Peyer's patch (tissue), 4 donors: ENCODE measurements at places on chromosomes 4 and X. TPM values are rescaled to one million over a fixed set of nuclear protein-coding genes. Genes with fewer than 3 reads are reported as not detected.

SPRY1 gene
- 43.7 TPM for total RNA-seq

AMOT gene
- 43.8 TPM for total RNA-seq

HELT gene
- total RNA-seq = not detected

SYTL5 gene
- 3.9 TPM for total RNA-seq

MAGEC1 gene
- not detected for total RNA-seq

ITM2A gene
- 11.4 TPM for total RNA-seq

NUDT10 gene
- total RNA-seq = not detected

ALAS2 gene
- not detected for total RNA-seq

USO1 gene
- 34.5 TPM for total RNA-seq

DNA sequence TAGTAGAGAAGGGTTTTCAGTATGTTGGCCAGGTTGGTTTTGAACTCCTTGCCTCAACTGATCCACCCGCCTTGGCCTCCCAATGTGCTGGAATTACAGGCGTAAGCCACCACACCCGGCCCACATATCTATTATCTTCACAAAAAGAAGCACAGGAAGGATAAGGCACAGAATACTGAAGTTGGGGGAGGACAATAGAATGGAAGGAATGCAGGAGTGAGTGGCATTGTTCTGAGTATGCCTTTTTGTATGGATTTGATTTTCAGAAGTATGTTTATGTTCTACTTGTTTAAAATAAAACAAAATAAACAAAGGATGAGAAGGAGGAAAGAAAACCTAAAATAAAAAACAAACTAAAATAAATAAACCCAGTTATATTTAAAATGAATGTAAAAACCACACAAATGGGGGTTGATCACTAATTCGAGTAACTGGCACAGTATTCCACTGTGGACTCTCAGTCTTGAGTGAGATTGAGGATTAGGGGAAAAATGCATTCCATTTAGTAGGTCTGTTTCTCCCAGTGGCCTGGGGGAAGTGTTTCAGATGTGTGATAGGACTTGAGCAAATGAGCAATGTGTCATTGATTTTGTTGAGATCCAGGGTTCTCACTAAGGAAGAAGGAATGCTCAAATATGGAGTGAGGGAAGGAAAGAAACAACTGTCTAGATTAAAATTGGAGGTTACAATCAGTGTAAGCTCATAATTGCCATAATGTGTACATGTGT lies 109.0 kb upstream of the C1QTNF7 start:
- H3K27me3 ChIP-seq = no peaks in the 10 kb centered on the region
- no peak for DNase-seq
- no peaks in the 10 kb centered on the region for H3K4me1 ChIP-seq

- DNase-seq = no peak
- no peak overlapping the region for H3K4me3 ChIP-seq
- H3K36me3 ChIP-seq = no peaks in the 10 kb centered on the region
- H3K27ac ChIP-seq = no peak overlapping the region
- no peaks in the 10 kb centered on the region for H3K4me1 ChIP-seq
Observed at GRCh38 chrX:41781500-41781899, 57.5 kb downstream of the GPR82 start.

GRCh38 chr4:135249024-135249423 lies 1047.4 kb upstream of the PABPC4L start:
- H3K27me3 ChIP-seq = no peaks in the 10 kb centered on the region
- DNase-seq = no peak
- H3K36me3 ChIP-seq = no peaks in the 10 kb centered on the region
- H3K4me3 ChIP-seq = no peak overlapping the region

DNA sequence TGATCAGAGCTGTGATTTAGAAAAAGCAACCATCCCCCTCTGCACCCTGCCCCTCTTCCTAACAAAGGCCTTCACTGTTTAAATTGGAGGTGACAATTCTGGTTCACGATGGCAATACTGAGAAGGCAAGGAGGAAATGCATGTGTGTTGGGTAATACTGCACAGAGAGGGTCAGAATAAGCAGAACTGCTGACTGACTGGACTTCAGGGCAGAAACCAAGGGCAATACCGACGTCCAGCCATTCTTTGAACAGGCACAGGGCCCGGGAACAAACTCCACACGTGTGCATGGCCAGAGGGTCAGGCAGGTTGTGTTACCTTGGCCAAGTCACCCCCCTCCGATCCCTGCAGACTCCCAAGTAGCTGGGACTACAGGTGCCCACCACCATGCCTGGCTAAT lies 6.0 kb downstream of the ACSL1 start:
- no peak overlapping the region for H3K4me3 ChIP-seq
- no peaks in the 10 kb centered on the region for H3K4me1 ChIP-seq
- no peaks in the 10 kb centered on the region for H3K27me3 ChIP-seq
- no peaks in the 10 kb centered on the region for H3K36me3 ChIP-seq

GRCh38 chr4:174156239-174156826 lies 127.1 kb downstream of the FBXO8 start:
- no peaks in the 10 kb centered on the region for H3K36me3 ChIP-seq
- no peak for DNase-seq
- no peaks in the 10 kb centered on the region for H3K4me1 ChIP-seq
- no peak overlapping the region for H3K27ac ChIP-seq
- H3K4me3 ChIP-seq = no peak overlapping the region
- no peaks in the 10 kb centered on the region for H3K27me3 ChIP-seq

DNA sequence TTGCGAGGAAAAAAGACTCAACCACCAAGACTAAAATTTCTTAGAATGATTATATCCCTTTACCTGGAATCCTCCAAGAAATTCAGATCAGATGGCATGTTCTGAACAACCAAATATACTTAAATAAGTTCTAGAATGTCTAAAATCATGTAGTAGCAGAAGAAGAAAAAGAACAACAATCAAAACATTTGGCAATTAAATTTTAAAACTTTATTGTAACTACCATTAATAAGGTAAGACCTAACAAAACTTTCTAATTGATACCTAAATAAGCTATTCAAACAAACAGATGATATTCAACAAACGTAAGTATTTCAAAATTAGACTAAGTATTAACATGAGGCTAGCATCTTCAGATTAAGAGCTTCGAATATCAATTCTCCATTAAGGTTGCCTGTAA lies 4.3 kb downstream of the THOC2 start:
- no peaks in the 10 kb centered on the region for H3K4me1 ChIP-seq
- H3K27ac ChIP-seq = no peak overlapping the region
- DNase-seq = no peak
- H3K4me3 ChIP-seq = no peak overlapping the region
- H3K27me3 ChIP-seq = no peaks in the 10 kb centered on the region

DNA sequence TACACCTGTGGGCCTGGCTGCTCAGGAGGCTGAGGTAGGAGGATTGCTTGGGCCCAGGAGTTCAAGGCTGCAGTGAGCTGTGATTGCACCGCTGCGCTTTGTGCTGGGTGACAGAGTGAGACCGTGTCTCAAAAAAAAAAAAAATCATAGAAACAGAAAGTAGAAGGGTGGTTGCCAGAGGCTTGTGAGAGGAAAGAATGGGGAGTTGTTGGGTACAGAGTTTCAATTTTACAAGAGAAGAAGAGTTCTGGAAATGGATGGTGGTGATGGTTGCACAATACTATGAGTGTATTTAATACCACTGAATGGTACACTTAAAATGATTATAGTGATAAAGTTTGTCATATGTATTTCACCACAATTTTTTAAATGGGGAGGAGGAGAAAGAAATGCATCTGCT lies 10.2 kb upstream of the GLOD5 start:
- H3K36me3 ChIP-seq = no peaks in the 10 kb centered on the region
- H3K27me3 ChIP-seq = no peaks in the 10 kb centered on the region
- no peaks in the 10 kb centered on the region for H3K4me1 ChIP-seq
- no peak overlapping the region for H3K27ac ChIP-seq
- H3K4me3 ChIP-seq = no peak overlapping the region

DNA sequence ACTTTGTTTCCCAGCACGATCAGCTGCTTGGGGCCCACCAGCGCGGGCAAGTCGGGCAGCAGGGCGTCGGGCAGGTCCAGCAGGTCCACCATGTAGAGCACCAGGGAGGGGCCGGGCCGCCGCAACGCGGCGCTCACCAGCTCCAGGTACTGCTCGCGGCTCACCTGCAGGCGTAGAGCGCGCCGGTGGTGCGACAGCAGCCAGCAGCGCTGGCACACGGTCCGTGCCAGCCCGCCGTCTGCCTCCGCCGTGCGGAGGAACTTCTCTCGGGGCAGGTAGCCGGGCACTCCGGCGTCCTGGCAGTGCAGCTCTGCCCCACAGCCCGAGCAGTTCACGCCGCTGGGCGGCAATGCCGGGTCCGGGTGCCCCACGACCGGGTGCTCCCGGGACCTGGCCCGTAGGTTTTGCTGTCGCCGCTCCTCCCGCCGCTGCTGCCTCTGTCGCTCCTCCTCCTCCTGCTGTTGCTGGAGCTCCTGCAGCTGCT lies 527 bp downstream of the NOA1 start:
- no peaks in the 10 kb centered on the region for H3K4me1 ChIP-seq
- peak overlapping the region; percentile 70 for H3K27ac ChIP-seq
- peak overlapping the region; percentile 85 for H3K4me3 ChIP-seq

DNA sequence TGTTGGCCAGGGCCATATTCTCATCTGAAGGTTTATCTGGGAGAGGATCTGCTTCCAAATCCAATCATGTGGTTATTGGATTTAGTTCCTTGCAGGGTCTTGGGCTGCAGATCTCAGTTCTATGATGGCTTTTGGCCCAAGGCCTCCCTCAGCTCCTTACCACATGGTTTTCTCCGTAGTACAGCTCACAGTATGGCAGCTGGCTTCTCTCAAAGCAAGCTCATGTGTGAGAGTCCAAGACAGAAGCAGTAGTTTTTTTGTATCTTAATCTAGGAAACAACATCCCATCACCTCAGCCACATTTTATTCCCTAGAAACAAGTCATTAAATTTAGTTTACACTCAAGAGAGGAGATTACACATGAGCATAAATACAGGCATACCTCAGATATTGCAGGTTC lies 24.5 kb downstream of the MND1 start:
- H3K27ac ChIP-seq = no peak overlapping the region
- H3K27me3 ChIP-seq = no peaks in the 10 kb centered on the region
- H3K4me3 ChIP-seq = no peak overlapping the region

- no peak overlapping the region for H3K4me3 ChIP-seq
- H3K27ac ChIP-seq = no peak overlapping the region
Observed at GRCh38 chr4:151251603-151252304, 25.2 kb upstream of the PRSS48 start.

GRCh38 chr4:107278791-107279483 lies 242.8 kb upstream of the DKK2 start:
- no peak for DNase-seq
- no peak overlapping the region for H3K27ac ChIP-seq
- H3K27me3 ChIP-seq = no peaks in the 10 kb centered on the region
- no peaks in the 10 kb centered on the region for H3K4me1 ChIP-seq
- H3K4me3 ChIP-seq = no peak overlapping the region
- no peaks in the 10 kb centered on the region for H3K36me3 ChIP-seq

- no peak overlapping the region for H3K27ac ChIP-seq
- DNase-seq = no peak
- H3K27me3 ChIP-seq = no peaks in the 10 kb centered on the region
- H3K4me3 ChIP-seq = no peak overlapping the region
Observed at GRCh38 chr4:137602436-137602835, 70.1 kb upstream of the PCDH18 start.

GRCh38 chrX:18448416-18448815 lies 23.0 kb downstream of the CDKL5 start:
- no peaks in the 10 kb centered on the region for H3K27me3 ChIP-seq
- no peaks in the 10 kb centered on the region for H3K36me3 ChIP-seq
- H3K4me1 ChIP-seq = no peaks in the 10 kb centered on the region
- no peak for DNase-seq

DNA sequence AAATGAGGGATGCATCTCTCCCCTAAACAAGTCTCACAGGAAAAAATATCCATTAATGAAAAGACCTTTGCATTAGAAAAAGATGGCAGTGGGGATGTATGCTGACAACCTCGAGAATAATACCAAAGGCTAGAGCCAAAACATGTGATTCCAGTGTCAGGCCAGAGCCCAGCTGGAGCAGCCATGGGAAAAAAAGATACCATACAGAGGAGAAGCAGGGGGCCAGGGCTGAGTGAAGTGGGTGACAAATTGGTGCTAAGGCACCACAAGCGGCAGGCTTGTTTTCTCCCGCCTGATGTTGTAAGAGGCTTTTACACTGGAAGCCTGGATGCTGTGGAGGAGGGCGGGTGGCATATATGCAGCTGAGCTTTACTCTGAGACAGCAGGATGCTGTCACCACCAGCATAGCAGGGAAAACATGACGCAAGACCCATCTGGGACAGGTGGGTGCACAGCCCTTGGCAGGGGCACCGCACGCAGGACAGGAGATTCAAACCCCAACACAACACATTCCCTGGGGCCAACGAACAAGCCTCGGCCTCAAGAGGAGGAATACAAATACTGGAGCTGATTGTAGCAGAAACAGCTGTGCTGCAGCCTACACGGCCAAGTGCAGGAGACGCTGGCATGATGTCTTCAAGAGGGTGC lies 91.9 kb downstream of the TSPAN5 start:
- no peaks in the 10 kb centered on the region for H3K4me1 ChIP-seq
- no peak for DNase-seq
- no peaks in the 10 kb centered on the region for H3K36me3 ChIP-seq
- H3K27ac ChIP-seq = no peak overlapping the region

- DNase-seq = no peak
- H3K27me3 ChIP-seq = no peaks in the 10 kb centered on the region
- H3K4me1 ChIP-seq = peaks cover 34% of the 10 kb centered on the region
- no peak overlapping the region for H3K27ac ChIP-seq
Observed at GRCh38 chr4:48772556-48772955, 7.5 kb downstream of the FRYL start.

GRCh38 chrX:25427873-25428555 lies 412.2 kb upstream of the ARX start:
- no peak overlapping the region for H3K4me3 ChIP-seq
- no peaks in the 10 kb centered on the region for H3K36me3 ChIP-seq
- H3K4me1 ChIP-seq = no peaks in the 10 kb centered on the region
- no peaks in the 10 kb centered on the region for H3K27me3 ChIP-seq

- no peak overlapping the region for H3K4me3 ChIP-seq
- no peak for DNase-seq
- H3K27ac ChIP-seq = no peak overlapping the region
- H3K27me3 ChIP-seq = no peaks in the 10 kb centered on the region
- H3K4me1 ChIP-seq = peaks cover 11% of the 10 kb centered on the region
Observed at GRCh38 chr4:76673362-76673761, 224.6 kb downstream of the SOWAHB start.

GRCh38 chr4:121885115-121885514 lies 14.8 kb upstream of the BBS7 start:
- H3K27ac ChIP-seq = no peak overlapping the region
- no peaks in the 10 kb centered on the region for H3K36me3 ChIP-seq
- no peaks in the 10 kb centered on the region for H3K4me1 ChIP-seq
- no peaks in the 10 kb centered on the region for H3K27me3 ChIP-seq
- no peak for DNase-seq

DNA sequence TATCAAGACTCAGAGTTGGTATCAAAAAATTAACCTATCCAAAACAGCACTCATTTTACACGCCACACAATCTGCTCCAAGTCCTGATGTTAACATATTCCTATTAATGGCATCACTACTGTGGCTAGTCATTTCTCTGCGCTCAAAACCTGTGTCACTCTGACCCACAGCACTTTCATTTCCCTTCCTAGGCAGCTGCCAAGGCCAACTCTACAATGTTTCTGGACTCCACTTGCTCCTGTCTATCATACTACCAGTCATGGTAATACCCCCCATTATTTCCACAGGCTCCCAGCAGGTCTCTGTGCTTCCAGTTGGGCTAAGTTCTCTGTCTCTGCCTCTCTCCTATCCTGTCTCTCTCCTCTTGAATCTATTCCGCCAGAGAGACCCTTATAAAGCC lies 323.6 kb downstream of the NR3C2 start:
- H3K4me1 ChIP-seq = no peaks in the 10 kb centered on the region
- no peak overlapping the region for H3K4me3 ChIP-seq
- H3K27ac ChIP-seq = no peak overlapping the region
- DNase-seq = no peak
- H3K36me3 ChIP-seq = no peaks in the 10 kb centered on the region
- no peaks in the 10 kb centered on the region for H3K27me3 ChIP-seq

GRCh38 chrX:140141444-140142029 lies 176.2 kb upstream of the CXorf66 start:
- H3K4me1 ChIP-seq = no peaks in the 10 kb centered on the region
- DNase-seq = no peak
- no peak overlapping the region for H3K27ac ChIP-seq
- H3K4me3 ChIP-seq = no peak overlapping the region
